ENCODE measurements at places on chromosomes 1 and 21.

DNA sequence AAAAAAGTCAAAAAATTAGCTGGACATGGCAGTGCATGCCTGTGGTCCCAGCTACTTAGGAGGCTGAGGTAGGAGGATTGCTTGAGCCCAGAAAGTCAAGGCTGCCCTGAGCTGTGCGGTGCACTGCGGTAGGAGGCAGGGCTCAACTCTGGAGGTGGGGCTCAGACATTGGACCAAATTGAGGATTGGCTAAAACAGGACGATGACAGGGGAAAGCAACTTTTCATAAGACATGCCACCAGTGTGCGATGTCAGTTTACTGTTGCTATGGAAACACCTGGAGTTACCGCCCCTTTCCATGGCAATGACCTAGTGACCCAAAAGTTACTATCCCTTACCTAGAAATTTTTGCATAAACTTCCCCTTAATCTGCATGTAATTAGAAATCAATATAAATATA, 85.3 kb downstream of the DISP3 start:
- DNase-seq: no peak

GRCh38 chr1:100530880-100531487, 7.0 kb upstream of the GPR88 start:
- no peak for DNase-seq

- no peak for DNase-seq
Measured at GRCh38 chr1:68162761-68163160, 69.6 kb downstream of the WLS start.

DNA sequence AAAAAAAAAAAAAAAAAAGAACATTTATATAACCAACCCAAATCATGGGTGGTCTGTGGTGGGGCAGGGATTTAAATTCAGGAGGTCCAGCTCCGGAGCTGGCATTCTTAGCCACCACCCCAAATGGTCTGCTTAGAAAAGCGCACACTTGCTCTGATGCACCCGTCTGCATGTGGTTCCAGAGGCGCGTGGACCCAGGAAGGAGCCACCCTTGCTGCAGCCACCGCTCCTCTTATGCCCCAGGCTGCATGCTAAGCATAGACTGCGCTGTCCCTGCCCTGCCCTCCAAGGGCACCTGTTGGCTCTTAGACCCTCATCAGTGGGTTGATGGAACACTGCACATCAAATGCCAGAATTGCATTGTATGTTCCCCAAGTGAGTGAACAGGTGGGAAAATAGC, 41.4 kb downstream of the ATP5PO start:
- no peak for DNase-seq

GRCh38 chr1:203055161-203055799, 29.0 kb downstream of the PPFIA4 start:
- no peak for DNase-seq

DNA sequence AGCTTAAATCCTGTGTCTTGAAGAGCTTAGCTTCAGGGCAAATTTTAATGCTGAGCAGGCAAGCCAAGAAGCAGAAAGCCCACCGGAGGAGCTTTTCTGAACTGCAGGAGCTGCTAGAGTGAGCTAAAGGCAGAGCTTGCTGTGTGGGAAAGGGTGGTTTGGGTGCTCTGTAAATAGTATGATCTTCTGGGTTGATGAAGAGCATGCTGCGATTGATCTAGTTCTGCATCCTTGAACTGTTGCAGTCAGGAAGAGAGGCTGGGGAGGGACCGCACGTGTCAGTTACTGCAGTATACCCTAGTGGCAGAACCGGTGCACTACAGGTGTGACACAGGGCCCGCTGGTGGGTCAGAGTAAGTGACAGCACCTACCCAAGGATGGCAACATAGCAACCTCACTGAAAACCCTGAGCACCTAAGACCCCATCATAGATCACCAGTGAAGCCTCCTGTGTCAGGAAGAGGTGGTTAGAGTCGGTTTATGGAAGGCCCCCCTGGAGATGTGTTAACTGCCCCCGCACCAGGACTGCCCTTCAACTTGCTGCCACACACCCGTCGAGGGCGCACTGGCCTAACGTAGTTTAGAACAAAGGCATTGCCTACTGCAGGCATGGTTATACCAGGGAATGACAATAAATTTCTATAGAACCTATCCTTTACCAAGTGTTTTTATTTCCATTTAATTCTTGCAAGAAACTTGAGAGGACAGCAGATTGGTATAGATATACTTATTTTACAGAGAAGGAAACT, 146.0 kb upstream of the KIAA0040 start:
- no peak for DNase-seq

DNA sequence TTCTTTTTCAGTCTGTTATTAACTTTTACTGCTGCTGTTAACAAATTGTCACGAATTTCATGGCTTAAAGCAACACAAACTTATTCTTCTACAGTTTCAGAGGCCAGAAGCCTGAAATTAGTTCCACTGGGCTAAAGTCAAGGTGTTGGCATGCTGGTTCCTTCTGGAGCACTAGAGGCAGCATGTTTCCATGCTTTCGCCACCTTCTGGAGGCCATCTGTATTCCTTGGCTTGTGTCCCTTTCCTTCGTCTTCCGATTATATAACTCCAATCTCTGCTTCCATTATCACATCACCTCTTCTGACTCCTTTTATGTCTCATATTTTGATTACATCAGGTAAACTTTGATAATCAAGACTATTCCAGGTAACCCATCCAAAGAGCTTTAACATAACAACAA, 1742.1 kb downstream of the BRINP3 start:
- no peak for DNase-seq

GRCh38 chr1:247913786-247914185, 6.3 kb upstream of the OR2T8 start:
- no peak for DNase-seq

DNA sequence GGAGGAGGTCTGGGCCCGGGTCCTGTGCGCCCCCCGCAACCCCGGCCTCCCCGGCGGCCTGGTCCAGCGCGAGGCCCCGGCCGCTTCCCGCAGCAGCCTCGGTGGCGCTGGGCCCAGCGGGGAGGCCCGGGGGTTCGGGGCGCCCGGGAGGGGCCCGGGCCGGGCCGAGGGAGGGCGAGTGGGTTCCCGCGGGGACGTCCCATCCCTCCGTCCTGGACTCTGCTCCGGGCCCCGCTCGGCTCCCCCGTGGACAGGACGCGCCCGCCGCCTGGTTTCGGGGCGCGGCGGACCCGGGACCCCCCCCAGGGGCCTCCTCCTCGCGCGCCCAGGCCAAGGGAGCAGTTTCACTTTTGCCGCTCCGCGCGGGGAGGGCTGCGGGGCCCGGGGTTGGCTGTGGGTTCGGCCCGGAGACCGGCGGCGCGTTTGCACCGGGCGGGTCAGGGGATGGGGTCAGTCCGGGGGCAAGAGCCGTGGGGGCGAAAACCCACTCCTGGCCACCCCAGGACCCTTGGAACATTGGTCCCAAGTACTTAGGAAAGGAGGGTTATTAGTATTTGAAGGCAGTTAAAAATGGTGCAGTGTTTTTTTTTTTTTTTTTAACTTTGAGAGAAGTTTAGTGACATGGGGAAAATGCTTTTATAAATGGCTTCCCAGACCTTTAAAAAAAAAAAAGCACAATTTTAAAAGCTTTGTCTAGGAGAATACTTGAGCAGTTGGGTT, 677 bp downstream of the AGPAT3 start:
- DNase-seq: no peak

DNA sequence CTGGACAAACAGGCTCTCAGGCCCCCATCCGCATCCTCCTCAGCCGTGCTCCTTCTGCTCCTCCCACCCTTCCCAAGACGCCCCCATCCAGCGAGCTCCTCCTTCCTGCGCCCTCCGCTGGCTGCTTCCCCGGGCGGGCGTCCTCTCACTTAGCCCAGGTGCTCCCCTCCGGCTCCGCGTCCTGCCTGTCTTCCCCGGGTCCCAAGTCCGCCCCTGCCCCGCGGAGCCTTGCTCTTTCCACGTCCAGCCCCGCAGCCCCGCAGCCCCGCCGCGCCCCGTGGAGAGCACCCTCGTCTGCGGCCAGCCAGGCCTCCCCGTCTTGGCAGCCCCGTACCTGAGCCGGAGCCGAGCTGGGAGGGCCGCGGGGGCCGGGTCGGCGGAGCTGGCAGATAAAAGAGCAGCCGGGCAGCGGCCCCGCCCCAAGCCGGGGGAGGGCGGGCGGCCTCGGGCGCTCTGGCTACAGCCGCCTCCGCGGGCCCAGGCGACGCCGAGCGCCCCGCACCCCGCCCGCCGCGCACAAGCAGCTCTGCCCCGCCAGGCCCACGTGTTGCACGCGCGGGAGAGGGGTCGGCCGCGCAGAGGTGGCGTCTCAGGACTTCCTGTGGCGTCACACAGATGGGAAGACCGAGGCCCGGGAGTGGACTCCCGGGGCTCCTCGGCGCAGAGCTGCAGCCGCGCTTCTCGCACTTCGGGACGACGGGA, at the start of gene PAQR7:
Gene PAQR7, minus strand, starts transcription at position 555 of the 702 bp plus-strand sequence. CDS start 11,869 bp downstream, outside the sequence.
- DNase-seq: no peak

GRCh38 chr1:199272628-199273086, 633.8 kb downstream of the PTPRC start:
- DNase-seq: no peak

GRCh38 chr1:201888282-201889089, at the start of gene SHISA4:
TSS of gene SHISA4 (plus strand) at chr1:201888898. CDS start at chr1:201888995, 97 bp downstream.
- DNase-seq: peak; percentile 76

DNA sequence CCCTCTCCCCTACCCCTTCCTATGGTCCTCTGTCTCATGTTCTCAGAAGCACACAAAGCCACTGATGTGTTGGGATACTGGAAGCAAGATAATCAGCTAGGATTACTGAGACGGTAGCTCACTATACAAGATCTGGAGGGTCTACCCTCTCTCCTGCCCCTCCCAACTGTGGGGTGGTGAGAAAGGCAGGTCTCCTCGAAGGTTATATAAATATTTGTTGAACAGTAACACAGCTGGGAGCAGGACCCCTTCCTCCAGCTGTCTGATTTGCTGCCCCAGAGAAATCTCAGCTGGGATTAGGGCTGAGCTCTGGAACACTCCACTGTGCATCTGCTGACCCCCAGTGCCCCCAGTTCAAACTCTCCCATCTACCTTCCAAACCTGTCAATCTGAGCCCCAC, 94.2 kb upstream of the IPO9 start:
- no peak for DNase-seq

DNA sequence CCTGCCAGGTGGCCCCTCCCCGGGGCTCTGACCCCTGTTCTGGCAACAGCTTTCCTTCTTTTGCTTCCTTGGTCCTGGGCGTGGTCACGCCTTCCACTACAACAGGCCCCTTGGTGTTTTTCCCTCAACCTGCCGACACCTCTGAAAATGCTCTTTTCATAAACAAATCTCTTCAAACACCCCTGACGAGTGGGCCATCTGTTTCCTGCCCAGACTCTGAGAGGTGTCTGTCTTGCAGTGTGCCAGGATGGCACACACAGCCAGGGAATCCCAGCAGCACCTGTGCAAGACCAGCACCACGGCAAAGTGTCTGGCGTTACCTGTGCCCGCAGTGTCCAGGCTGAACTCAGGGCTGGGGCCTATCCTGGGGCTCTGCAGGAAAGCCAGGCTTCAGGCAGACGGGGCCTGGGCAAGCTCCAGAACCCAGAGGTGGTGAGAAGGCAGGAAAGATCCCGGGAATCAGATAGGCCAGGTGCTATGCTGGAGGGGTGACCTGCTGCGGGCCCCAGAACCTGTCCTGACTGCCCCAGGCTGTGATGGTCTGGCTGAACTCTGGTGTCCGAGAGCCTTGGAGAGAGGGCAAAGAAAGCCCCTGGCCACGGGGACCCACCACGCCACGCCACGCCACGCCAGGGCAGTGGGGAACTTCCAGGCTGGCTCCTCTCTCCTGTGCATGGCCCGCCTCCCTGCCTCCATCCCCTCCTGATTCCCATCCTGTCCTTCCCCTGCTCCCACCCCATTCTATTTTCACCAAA, 88.9 kb downstream of the SIK1 start:
- no peak for DNase-seq

DNA sequence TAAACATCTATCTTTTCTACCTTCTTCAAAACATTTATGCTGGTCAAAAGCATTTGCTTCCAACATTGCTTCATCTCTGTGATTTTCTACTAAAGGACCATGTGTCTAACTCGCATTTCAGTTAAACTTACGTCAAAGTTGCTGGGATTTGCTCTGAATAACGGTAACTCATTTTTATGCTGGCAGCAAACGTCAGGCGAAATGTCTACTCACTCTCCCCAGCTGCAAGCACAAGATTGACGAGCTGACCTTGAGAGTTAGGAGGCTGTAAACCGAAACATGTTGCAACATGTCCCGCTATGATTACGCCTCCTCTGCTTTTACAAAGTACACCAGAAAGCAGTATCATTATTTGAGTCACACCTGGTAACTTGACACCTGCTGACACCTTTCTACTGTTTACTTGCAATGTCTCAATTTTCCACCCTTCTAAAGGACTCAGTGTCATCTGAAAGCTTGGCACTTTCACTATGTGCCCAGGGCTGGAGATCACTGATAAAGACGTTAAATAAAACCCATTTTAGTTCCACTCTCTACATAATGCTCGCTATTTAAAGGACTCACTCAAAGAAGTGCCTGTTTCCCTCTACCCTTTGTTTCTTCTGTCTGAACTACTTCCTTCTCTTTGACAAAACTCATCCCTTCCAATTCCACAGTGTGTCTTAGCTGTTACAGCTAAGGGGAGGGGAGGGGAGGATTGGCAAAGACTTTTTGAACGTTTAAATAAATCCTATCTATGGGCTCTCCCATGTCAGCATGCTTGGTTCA, 111.9 kb downstream of the PTPN14 start:
- DNase-seq: no peak

- no peak for DNase-seq
Measured at GRCh38 chr1:205994346-205994745, 8.8 kb downstream of the RAB7B start.

GRCh38 chr1:172926070-172926469, 124.7 kb downstream of the TNFSF18 start:
- DNase-seq: no peak

DNA sequence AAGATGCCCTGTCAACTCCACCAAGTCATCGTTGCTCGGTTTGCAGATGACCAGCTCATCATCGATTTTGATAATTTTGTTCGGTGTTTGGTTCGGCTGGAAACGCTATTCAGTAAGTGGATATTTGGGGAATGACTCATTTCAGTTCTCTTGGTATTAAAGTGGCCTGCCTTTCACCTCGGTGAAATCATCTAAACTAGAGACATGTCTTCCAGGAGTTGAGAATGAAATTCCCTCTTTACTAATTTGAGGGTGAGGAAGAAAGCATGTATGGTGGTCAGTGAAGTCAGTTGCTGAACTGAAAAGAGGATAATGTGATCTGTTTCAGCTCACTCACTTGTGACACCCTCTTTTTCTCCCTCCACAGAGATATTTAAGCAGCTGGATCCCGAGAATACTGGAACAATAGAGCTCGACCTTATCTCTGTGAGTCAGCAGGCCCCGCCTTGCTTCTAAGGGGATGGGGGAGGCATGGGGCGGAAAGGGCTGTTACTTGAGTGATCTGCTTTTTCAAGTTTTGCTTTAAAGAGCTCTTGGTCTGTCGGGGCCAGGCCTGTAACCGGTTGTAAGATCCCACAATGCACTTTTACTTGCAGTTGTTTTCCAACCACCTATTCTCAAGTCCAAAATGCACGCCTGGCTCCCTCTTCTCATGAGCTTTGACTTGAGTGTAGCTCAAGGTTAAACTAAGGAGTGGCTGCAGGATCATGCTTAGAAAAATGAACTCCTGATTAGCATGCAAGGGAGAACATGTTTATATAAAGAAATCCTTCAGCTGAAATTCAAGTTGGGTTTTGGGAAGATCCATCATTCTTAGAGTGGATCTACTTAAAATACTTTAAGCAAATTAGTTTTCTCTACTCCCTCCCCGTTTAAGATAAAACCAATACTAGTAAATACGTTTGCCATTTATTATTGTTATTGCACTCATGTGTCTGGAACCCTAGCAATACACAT, 59.8 kb downstream of the CAPN2 start:
- DNase-seq: peak; percentile 32

Data from thoracic aorta (tissue), 2 donors.